ENCODE measurements at places on chromosomes 13 and 19.

- DNase-seq = no peak
Measured at GRCh38 chr13:110980921-110981320, 66.1 kb upstream of the ANKRD10 start.

DNA sequence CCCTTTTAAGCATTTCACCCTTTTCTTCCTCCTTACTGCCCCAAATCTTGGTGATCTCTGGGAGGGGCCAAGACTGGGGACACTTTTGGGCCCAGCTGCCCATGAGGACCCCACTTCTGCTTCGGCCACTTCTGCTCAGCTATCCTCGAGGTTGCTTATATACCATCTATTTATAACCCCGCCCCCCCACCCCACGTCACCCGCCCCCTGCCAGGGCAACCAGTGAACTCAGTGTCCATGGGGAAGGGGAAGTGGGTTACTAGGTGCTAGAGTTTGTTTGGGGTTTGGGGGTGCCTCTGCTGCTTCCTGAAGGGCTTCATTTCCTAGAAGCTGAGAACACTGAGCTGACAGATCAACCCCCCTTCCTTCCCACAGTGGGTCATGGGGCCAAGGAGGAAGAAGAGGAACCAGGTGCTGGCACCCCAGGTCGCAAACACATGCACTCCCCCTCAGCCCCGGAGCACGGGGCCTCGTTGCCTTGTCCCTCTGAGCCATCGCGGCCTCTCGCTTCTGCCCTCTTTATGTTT, 6.1 kb upstream of the ADGRE5 start:
- no peak for DNase-seq

DNA sequence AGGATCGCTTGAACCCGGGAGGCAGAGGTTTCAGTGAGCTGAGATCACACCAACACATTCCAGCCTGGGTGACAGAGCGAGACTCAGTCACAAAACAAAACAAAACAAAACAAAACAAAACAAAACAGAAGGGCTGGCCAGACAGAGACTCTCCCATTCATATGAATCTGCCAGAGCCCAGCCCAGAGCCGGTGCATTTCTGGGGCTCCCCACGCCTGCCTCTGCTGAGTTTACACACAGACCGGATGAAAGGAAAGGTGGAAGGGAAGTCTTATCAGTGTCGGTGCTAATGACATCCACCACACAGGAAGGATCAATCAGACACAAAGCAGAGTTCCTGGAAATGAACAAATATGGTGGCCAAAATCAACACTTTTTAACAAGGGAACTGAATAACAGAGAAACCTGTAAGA, 6.8 kb downstream of the TRAPPC6A start:
- DNase-seq = no peak

DNA sequence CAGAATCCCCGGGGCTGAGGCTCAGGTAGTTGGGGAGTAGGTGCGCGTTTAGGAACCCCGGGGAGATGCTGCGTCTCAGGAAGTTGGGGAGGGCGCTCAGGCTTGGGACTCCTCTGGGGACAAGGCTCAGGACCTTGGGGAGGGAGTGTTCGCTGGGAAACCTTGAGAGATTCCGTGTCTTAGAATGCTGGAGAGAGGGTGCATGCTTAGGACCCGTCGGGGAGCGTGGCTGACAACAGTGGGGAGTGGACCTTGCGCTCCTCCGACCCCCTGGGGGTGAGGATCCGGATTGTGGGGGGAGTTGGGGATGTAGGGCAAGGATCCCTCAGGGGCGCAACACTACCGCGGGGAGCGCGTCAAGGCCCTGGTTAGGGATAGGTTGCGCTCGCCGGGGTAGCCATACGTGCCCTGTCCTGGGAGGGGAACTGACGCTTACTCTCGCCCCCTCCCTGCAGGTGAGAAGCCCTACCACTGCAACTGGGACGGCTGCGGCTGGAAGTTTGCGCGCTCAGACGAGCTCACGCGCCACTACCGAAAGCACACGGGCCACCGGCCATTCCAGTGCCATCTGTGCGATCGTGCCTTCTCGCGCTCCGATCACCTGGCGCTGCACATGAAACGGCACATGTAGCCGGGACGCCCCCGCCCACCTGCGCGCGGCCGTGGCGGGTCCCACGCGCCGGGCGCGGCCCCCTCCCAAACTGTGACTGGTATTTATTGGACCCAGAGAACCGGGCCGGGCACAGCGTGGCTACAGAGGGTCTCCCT, 2.0 kb downstream of the KLF2 start:
- DNase-seq = no peak

DNA sequence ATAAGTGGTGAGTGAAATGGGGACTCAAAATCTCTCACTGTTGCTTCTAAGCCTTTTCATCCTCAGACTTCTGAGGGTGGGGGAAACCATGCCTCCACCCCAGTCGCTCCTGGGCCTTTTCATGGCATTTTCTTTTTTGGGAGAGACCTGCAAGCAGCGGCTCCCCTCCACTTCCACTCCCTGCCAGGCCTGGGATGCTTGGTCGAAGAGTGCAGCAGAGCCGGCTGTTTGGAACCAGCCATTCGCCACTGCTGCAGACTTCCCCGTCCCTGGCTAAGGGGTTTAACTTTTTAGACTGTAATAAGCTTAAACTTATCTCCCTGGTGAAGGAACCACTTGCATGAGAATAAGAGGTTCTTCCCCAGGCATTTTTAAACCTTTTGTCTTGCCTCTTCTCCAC, 617.2 kb downstream of the PCDH9 start:
- no peak for DNase-seq

DNA sequence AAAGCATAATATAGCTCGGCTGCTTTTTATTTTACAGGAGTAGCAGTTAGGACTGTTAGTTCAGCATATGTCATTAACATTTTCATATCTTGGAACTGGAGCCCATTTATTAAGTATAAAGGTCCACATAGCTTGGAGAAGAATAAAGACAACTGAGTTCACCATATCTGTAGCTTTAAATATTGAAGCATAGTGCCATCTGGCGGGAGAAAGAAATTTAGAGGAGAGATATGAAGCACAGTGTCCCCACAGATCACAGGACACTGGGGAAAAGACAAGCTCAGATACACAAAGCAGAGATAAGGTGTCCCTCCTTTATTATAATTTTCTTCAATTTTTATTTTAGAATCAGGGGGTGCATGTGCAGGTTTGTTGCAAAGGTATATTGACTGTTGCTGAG, 104.7 kb upstream of the FREM2 start:
- DNase-seq = peak; percentile 76

DNA sequence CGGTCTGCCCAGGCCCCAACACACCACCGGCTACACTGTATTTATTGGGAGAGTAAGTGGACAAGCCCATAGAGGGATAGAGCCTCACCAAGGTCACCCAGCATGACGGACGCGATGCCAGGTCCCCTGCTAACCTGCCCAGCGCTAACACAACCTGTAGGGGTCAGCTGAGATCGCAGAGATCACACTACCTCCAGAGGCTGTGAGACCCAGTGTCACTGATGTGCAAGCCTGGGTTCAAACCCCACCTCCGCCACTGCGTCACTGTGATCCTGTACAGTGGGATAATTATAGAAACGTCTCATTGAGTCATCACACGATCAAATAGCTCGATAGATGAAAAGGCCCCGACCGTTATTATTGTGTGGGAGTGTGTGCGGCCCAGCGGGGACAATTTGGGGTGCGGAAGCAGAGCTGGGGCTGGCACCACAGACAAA, 10.6 kb upstream of the TLE2 start:
- DNase-seq = no peak

GRCh38 chr13:31947506-31947905, 84.1 kb upstream of the FRY start:
- DNase-seq = no peak

DNA sequence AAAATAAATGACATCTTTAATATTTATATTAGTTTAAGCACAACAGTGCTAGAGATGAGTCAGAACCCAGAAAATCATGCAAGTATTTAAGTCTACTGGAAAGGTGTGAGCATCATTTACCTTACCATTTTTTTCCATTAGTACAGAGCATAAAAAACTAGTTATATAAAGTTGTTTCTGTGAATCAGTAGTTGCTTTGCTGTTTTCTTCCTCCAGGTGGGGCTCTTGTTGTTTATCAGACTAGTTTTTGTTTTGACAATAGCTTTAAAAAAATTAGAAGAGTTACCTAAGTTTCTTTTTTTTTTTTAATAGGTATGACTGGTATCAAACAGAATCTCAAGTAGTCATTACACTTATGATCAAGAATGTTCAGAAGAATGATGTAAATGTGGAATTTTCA, 12.7 kb downstream of the SUGT1 start:
- DNase-seq = peak; percentile 66

GRCh38 chr13:106340249-106340648, 195.2 kb downstream of the EFNB2 start:
- no peak for DNase-seq

DNA sequence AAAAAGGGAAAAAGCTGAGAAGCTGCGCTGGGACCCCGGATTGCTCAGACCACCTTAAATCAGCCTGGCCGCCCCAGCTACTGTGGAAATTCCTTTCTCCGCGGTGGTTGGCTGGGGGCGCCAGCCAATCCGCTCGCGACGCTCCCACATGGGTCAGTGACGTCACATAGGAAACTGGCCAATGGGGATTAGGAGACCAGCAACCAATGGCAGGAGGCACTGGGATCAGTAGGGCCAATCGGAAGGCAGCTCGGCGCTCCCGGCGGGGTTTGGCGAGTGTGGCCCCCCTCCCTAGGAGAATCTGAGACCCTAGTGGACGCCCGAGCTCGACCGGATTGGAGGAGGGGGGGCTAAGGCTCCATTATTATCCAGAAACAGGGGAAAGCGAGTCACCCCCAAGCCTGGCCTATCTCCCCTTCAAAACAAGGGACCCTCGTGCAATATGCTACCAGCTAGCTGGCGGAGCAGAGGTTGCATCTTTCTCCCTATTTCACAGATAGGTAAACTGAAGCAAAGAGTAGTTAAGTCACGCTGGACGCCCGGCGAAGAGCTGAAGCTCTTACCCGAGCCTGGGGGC, 6.5 kb upstream of the TLE2 start:
- peak; percentile 99 for DNase-seq

DNA sequence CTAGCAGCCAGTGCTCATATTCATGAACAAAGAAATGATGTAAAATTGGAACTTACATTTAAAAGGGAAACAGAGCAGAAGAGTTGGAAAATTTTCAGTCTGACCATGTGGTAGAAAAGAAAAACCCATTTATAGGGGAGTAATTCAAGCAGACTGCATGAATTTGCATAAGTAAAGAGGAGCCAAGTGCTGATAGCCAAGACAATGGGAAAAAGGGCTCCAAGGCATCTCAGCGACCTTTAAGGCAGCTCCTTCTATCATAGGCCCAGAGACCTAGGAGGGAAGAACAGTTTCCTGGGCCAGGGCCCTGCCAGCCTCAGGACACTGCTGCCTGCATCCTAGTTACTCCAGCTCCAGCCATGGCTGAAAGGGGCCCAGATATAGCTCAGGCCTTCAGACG, 7.5 kb downstream of the DNAJC3 start:
- no peak for DNase-seq

GRCh38 chr19:55939206-55939605, 7.1 kb upstream of the NLRP13 start:
- DNase-seq = no peak

GRCh38 chr13:83831796-83832195, 50.5 kb downstream of the SLITRK1 start:
- DNase-seq = no peak

- no peak for DNase-seq
Measured at GRCh38 chr13:105345730-105346129, 1189.7 kb downstream of the EFNB2 start.

DNA sequence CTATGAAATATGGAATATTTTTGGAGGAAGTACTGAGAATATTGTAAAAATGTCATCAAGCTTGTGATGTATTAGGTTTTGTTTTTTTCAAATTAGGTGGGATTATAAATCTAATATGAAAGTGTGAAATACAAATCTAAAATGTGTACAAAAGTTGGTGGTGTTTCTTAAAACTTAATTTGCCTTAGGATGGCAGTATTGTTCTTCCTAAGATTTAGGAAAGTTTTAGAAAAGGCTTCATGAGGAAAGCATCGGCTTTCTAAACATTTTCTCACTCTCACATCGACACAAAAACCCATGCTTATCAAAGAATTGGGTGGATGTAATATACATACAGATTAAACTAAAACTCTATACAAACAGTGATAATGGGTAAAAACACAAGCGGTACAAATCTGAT, 972.0 kb upstream of the PCDH20 start:
- peak; percentile 20 for DNase-seq

DNA sequence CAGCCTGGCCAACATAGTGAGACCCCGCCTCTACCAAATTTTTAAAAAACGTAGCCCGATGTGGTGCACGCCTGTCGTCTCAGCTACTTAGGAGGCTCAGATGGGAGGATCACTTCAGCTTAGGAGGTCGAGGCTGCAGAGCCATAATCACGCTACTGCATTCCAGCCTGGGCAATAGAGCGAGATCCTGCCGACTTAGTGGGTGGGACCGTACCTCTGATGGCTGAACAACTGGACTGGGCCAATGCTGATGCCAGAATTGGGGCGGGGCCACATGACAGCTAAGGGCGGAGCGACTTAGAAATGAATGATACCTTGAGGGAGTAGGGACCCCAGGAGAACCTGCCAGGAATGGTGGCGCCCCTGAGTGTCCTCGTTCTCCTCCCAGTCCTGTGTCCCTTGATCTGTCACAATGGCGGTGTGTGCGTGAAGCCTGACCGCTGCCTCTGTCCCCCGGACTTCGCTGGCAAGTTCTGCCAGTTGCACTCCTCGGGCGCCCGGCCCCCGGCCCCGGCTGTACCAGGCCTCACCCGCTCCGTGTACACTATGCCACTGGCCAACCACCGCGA, 3.6 kb downstream of the LTBP4 start:
- DNase-seq = peak; percentile 22

DNA sequence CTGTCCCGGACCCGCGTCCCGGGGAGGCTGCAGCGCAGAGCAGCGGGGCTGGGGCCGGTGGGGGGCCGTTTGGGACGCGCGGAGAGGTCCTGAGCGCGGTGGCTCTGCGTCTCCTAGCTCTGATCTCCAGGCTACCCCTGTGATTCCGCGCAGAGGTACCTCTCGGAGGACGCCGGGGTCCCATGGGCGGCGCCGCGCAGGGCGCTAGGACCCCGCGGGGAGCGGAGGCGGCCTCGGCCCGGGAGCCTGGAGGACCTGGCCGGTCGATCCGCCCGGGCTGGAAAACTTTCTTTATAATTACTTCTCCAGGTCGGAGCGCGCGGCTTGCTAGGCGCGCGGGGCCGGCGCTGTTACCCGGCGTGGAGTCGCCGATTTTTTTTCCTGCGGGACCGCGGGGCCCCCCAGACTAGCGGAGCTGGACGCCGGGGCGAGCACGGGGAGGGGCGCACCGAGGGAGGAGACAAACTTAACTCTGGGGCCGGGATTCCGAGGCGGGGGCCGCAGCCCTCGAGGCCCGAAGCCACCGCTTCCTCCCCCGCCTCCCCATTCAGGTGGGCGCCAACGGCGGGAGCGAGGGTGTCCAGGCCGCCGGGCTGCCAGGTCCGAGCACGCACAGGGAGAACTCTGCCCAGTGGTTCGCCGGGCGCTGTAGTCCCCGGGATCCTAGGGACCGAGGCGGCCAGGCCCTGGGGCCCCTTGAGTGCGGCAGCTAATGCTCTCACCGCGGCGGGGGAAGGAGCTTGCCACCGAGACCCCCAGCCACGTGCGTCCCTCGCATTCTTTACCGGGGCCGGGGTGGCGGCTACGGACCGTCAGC, 848 bp upstream of the CEBPA start:
- peak; percentile 6 for DNase-seq
